Activated CD8-positive, alpha-beta T cell treated with anti-CD3 and anti-CD28 coated beads, Interleukin-2, amount 10 ng/mL, durations not matched to agents 7 days and 5 days (primary cell): ENCODE measurements at places on chromosomes 6 and 20. TPM values are rescaled to one million over a fixed set of nuclear protein-coding genes. Genes with fewer than 3 reads are reported as not detected.

DNA sequence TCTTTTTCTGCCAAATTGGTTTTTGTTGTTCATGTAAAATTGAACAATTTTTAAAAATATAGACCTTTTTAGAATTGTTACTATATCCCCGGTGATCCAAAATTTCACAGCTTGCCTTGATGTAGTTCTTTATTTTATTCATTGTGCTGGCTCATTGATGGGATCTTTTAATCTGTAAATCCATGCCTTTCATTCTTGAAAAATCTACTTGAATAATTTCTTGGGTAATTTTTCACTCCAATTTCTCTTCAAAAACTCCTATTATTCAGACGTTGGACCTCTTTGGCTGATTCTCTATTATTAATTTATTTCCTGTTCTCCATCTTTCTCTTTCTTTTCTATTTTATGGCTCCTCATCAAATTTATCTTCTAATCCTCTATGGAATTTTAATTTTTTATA, 476.1 kb upstream of the CITED2 start:
- no peaks in the 10 kb centered on the region for H3K36me3 ChIP-seq
- no peaks in the 10 kb centered on the region for H3K27me3 ChIP-seq
- no peak overlapping the region for H3K4me3 ChIP-seq
- no peaks in the 10 kb centered on the region for H3K4me1 ChIP-seq
- no peak overlapping the region for H3K27ac ChIP-seq

TENT5A gene
- 1.7 TPM for total RNA-seq

GRCh38 chr6:51868591-51869355, 218.6 kb downstream of the PKHD1 start:
- no peaks in the 10 kb centered on the region for H3K36me3 ChIP-seq
- no peak for DNase-seq
- H3K4me3 ChIP-seq, result no peak overlapping the region
- no peak overlapping the region for H3K27ac ChIP-seq
- peaks cover 3% of the 10 kb centered on the region for H3K27me3 ChIP-seq

DNA sequence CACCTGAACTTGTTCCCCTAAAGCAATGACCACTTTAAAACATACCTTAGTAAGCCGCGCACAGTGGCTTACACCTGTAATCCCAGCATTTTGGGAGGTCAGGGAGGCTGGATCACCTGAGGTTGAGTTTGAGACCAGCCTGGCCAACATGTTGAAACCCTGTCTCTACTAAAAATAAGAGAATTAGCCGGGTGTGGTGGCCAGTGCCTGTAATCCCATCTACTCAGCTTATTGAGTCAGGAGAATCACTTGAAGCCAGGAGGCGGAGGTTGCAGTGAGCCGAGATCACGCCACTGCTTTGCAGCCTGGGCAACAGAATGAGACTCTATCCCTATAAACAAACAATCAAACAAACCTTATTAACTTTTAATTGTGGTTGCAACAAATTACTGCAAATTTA, 1.6 kb upstream of the RAET1E start:
- no peak for DNase-seq
- H3K27ac ChIP-seq, result no peak overlapping the region
- H3K27me3 ChIP-seq, result peaks cover 7% of the 10 kb centered on the region
- H3K4me1 ChIP-seq, result peaks cover 16% of the 10 kb centered on the region
- no peaks in the 10 kb centered on the region for H3K36me3 ChIP-seq

MATN4 gene
- total RNA-seq, result not detected

- no peak for DNase-seq
- no peaks in the 10 kb centered on the region for H3K36me3 ChIP-seq
- no peak overlapping the region for H3K4me3 ChIP-seq
- H3K4me1 ChIP-seq, result no peaks in the 10 kb centered on the region
Measured at GRCh38 chr20:16314748-16315159, 258.5 kb downstream of the KIF16B start.

- H3K27ac ChIP-seq, result no peak overlapping the region
- peaks cover 14% of the 10 kb centered on the region for H3K27me3 ChIP-seq
- no peaks in the 10 kb centered on the region for H3K4me1 ChIP-seq
- DNase-seq, result no peak
- no peaks in the 10 kb centered on the region for H3K36me3 ChIP-seq
Measured at GRCh38 chr6:110493253-110493800, 16.9 kb upstream of the SLC22A16 start.

GRCh38 chr6:79193971-79194370, 40.5 kb downstream of the HMGN3 start:
- H3K27me3 ChIP-seq, result no peaks in the 10 kb centered on the region
- no peak overlapping the region for H3K27ac ChIP-seq
- no peak overlapping the region for H3K4me3 ChIP-seq
- peaks cover 2% of the 10 kb centered on the region for H3K36me3 ChIP-seq

DNA sequence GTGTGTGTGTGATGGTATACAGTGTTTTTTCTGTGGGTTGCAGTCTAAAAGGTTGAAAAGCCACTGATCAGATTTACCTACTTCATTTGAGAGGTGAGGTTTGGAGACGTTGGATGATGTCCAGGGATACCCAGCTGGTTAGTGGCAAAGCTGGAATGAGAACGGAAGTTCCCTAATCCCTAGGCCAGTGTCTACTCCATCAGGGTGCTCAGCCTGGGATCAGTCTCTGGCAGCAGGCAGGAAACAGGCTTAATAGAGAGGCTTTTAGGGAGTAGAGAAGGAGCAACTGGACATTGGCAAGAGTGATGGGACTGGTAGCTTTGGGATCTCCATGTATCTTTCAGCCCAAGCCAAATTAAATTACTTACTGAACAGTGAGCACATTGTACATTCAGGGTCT, 80.7 kb downstream of the C6orf52 start:
- H3K36me3 ChIP-seq, result peaks cover 2% of the 10 kb centered on the region
- DNase-seq, result no peak
- no peak overlapping the region for H3K4me3 ChIP-seq
- peaks cover 6% of the 10 kb centered on the region for H3K4me1 ChIP-seq

TFAP2C gene
- total RNA-seq, result not detected

DNA sequence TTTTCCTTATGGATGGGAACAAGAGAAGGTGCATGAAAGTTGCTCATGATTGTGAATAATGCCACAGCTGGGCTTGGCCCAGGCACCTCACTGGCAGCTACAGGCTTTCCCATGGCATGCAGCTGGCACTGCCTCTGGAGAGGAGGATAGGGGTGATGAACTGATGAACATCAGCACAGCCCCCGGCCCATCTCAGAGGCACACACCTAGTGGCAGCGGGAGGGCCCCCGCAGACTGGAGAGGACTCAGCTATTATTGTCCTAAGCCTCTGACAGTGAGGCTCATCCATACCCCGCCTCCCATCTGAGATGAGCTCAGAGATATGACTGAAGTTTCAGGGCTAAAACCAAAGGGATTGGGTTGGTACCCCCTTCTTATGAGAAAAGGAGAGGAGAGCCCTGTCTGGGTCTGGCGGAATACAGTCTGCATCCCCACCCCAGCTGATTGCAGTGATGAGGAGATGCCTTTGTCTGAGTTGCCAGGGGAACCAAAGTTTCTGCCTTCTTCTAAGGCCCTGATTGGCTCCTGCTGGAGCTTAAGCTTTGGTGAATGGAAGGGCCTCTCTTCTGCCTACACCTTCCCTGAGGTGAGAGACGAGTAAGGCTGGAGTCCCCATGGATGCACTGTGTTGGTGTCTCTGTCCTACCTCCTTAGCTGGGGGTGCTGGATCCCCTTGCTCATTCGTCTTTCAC, 27.6 kb upstream of the EPB41L1 start:
- no peaks in the 10 kb centered on the region for H3K4me1 ChIP-seq
- H3K27me3 ChIP-seq, result no peaks in the 10 kb centered on the region
- no peak overlapping the region for H3K27ac ChIP-seq
- H3K4me3 ChIP-seq, result no peak overlapping the region
- no peaks in the 10 kb centered on the region for H3K36me3 ChIP-seq

SYCP2L gene
- 0.13 TPM for total RNA-seq

GRCh38 chr6:67825201-67825895, 809.7 kb upstream of the ADGRB3 start:
- H3K27me3 ChIP-seq, result no peaks in the 10 kb centered on the region
- no peak overlapping the region for H3K4me3 ChIP-seq
- no peaks in the 10 kb centered on the region for H3K4me1 ChIP-seq
- H3K27ac ChIP-seq, result no peak overlapping the region

- H3K4me3 ChIP-seq, result no peak overlapping the region
- no peaks in the 10 kb centered on the region for H3K27me3 ChIP-seq
- H3K27ac ChIP-seq, result no peak overlapping the region
- peaks cover 21% of the 10 kb centered on the region for H3K36me3 ChIP-seq
- peaks cover 11% of the 10 kb centered on the region for H3K4me1 ChIP-seq
Measured at GRCh38 chr6:144617708-144618107, 332.6 kb downstream of the UTRN start.

DNA sequence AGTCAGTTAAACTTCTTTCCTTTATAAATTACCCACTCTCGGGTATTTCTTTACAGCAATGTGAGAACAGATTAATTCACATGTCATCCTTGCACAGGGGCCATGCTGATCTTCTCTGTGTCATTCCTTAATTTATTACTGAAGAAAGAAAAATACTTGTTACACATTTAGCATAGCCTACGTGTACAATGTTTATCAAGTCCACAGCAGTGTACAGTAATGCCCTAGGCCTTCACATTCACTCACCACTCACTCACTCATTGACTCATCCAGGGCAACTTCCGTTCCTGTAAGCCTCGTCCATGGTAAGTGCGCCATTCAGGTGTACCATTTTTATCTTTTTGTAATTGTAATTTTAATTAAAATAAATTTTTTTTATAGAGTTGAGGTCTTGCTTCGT, 73.6 kb downstream of the RSPH3 start:
- no peaks in the 10 kb centered on the region for H3K36me3 ChIP-seq
- no peak overlapping the region for H3K4me3 ChIP-seq
- H3K27me3 ChIP-seq, result peaks cover 2% of the 10 kb centered on the region
- no peak for DNase-seq
- H3K27ac ChIP-seq, result no peak overlapping the region

- no peaks in the 10 kb centered on the region for H3K4me1 ChIP-seq
- no peak overlapping the region for H3K4me3 ChIP-seq
- H3K27ac ChIP-seq, result no peak overlapping the region
- no peaks in the 10 kb centered on the region for H3K27me3 ChIP-seq
- no peak for DNase-seq
Measured at GRCh38 chr6:28296520-28297060, 15.2 kb downstream of the PGBD1 start.

DNA sequence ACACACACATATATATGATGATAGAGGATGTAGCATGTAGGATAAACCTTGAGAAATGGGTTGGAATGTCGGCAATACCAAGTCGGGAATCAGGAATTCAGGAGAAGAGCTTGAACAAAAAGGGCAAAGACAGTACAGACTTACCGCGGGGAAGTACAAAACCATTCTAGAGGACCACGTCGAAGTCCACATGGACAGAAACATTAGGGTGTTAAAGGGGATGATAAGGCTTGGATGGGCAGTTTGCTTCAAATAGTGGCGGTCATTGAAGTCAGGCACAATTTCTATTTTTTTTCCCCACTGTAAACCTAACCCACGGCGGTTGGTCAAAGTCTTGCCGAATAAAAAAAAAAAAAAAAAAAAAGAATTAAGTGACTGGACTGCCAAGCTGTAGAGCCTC, 766 bp upstream of the NUS1 start:
- H3K4me1 ChIP-seq, result peaks cover 39% of the 10 kb centered on the region
- DNase-seq, result no peak
- H3K4me3 ChIP-seq, result peak overlapping the region; percentile 88
- peaks cover 18% of the 10 kb centered on the region for H3K36me3 ChIP-seq
- peak overlapping the region; percentile 90 for H3K27ac ChIP-seq

PDYN gene
- not detected for total RNA-seq

DNA sequence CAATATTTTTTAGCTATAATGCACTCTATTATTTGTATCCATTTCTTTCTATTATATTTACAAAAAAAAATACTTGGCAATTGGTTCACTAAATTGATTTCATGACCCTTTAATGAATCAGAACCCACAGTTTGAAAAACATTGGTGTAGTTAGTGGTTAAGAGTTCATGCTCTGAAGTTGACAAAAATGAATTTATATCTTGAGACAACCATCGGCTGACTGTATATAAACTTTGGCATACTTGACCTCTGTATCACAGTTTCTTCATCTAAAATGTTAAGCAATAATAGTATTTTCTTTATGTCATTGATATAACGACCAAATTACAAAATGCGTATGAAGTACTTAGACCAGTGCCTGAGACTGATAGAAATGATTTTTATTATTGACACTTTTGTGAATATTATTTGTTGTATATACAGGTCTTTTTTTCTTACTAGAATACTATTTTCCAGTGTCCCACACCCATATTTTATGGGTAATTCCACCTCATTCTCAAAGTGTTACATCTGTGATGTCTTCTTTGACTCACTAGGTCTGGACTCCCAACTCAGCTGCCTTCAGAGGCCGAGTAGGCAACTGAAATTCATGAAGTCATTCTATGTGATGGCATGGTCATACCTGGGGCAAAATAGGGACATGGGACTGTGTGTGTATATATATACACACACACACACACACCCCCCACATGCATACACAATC, 459.2 kb downstream of the RFPL4B start:
- H3K27ac ChIP-seq, result no peak overlapping the region
- H3K4me1 ChIP-seq, result no peaks in the 10 kb centered on the region
- no peak for DNase-seq
- H3K27me3 ChIP-seq, result no peaks in the 10 kb centered on the region
- no peak overlapping the region for H3K4me3 ChIP-seq

GRCh38 chr20:35700625-35701148, 1.5 kb downstream of the ROMO1 start:
- H3K36me3 ChIP-seq, result peaks cover 69% of the 10 kb centered on the region
- H3K27ac ChIP-seq, result peak overlapping the region; percentile 99
- no peaks in the 10 kb centered on the region for H3K27me3 ChIP-seq
- no peak for DNase-seq

DNA sequence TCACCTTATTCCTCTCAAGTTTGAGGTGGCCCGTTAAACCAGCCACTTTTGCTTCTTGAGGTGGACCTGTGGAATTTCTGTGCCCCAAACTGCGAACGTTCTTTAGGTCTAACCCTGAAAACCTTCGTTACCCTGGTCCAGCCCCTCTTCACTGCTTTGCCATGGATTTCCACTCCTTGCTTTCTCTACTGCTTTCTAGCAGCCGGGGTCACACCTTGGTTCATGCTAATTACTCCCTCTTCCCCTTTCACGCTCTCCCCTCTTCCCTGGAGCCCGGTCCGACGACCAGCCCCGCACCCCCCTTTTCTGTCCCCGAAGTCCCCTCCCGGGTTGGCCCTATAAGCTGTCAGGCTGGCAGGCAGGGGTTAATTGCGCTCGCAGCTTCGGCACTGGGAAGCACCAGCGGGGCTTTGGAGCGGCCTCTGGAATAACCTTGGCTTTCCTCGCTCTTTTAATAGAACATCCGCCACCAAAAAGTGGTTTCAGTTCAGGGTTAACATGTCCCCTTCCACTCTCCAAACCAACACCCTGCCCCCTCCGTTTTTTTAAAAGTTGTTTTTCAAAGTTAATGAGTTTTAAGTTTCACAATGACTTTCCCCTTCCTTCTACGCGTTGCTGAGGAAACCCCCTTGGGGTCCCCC, 1.4 kb upstream of the HIVEP1 start:
- H3K4me3 ChIP-seq, result peak overlapping the region; percentile 82
- peaks cover 41% of the 10 kb centered on the region for H3K4me1 ChIP-seq
- DNase-seq, result no peak
- no peaks in the 10 kb centered on the region for H3K27me3 ChIP-seq
- peaks cover 25% of the 10 kb centered on the region for H3K36me3 ChIP-seq
